GM13976 (cell line): ENCODE measurements at places on chromosomes 13 and 19.

GRCh38 chr13:63184693-63185092 is 1769.0 kb upstream of the PCDH20 start:
- DNase-seq: no peak

DNA sequence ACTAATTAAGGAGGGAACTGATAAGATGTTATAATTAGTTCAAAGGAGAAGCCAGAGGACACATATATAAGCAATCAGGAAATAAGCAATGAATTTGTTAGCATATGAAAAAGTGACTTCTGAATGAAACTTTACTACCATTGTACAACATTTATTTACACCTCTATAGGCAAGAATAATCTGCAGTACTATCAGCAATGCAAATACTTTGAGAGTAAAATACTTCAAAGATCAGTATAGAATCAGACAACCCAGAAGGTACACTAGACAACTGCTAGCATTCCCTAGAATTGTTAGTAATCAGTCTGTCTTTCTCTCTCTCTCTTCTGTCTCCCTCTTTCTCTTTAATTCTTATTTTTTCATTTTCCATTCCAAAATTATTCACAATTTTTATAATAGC is 196.8 kb upstream of the ATXN8OS start:
- no peak for DNase-seq

DNA sequence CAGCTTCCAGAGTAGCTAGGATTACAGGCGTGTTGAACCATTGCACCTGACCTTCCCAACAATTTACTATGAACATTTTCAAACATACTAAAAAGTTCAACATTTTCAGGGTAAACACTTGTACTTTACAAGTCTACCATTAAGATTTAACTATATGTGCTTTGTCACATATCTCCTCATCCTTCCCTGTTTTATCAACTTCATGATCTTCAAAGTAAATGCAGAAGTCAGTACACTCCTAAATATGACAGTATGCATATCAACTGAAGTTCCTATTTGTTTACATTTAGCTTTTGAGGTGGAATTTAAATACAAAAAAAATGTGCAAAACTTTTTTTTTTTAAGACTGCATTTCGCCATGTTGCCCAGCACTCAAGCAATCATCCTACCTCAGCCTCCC is 18.5 kb downstream of the LNX2 start:
- no peak for DNase-seq

GRCh38 chr19:2038284-2039088 is 12.6 kb downstream of the MKNK2 start:
- no peak for DNase-seq

DNA sequence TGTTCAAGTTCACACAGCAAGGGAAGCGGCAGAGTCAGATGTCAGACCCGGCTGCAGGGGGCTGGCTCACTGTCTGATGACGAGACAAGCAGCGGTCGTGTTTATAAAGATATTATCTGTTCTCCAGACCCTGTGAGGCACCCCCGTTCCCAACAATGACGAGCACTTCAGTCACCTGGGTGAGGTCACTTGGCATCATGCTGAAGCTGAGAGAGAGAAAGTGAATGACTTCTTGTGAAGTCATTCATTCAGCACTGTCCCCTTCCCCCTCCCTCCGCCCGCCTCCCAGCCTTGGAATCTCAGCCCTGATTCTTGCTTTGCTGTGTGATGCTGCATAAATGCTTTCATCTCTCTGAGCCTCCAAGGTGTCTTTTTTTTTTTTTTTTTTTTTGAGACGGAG is 4.9 kb upstream of the LYPD3 start:
- DNase-seq: no peak

GRCh38 chr13:71643448-71643860 is 223.6 kb downstream of the DACH1 start:
- DNase-seq: no peak

- no peak for DNase-seq
These were observed at the start of gene KCTD15 for GRCh38 chr19:33796164-33796875. TSS of gene KCTD15 (plus strand) at chr19:33796870. CDS start at chr19:33800455, 3,585 bp downstream.

- no peak for DNase-seq
These were observed 51.3 kb downstream of the OR10H4 start for GRCh38 chr19:16000024-16000663.

DNA sequence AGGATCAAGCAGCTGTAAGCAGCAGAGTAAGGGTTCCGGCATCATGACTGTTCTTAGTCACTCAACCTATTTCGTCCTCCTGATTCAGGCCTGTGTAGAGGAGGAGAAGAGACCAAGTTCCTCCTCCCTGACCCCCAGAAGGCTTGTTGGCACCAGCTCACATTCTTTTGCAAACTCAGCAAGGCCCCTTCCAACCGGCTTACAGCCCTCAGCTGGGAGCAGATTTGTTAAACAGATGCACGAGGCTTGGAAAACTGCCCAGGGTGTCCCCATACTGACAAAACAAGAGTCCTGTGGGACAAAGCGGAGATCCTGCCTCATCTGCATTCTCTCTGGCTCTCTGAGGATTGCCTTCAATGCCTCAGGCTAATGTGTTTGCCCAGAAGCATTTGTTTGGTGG is 113.2 kb upstream of the SOX21 start:
- no peak for DNase-seq

DNA sequence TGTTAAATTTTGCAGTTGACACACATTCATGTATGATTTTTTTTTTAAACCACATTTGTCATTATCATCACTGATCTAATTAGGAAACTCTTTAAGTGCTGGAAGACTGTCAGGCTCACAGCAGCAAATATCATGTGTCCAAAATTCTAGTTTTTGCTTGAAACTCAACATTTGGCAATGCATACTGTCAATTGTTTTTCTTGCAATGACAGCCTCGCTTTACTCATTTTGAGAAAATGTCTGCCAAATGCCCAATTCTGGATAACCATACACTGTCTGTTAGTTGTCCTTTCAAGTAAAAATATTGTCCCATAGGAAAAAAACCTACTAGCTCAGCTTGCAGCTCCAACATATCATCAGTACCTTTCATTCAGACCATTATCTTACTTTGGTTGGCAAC is 523.9 kb upstream of the ARGLU1 start:
- no peak for DNase-seq

GRCh38 chr19:51602189-51602854 is 27.9 kb downstream of the SIGLEC5 start:
- DNase-seq: peak; percentile 72

- DNase-seq: no peak
These were observed 15.1 kb downstream of the SMG9 start for GRCh38 chr19:43739439-43740235.

DNA sequence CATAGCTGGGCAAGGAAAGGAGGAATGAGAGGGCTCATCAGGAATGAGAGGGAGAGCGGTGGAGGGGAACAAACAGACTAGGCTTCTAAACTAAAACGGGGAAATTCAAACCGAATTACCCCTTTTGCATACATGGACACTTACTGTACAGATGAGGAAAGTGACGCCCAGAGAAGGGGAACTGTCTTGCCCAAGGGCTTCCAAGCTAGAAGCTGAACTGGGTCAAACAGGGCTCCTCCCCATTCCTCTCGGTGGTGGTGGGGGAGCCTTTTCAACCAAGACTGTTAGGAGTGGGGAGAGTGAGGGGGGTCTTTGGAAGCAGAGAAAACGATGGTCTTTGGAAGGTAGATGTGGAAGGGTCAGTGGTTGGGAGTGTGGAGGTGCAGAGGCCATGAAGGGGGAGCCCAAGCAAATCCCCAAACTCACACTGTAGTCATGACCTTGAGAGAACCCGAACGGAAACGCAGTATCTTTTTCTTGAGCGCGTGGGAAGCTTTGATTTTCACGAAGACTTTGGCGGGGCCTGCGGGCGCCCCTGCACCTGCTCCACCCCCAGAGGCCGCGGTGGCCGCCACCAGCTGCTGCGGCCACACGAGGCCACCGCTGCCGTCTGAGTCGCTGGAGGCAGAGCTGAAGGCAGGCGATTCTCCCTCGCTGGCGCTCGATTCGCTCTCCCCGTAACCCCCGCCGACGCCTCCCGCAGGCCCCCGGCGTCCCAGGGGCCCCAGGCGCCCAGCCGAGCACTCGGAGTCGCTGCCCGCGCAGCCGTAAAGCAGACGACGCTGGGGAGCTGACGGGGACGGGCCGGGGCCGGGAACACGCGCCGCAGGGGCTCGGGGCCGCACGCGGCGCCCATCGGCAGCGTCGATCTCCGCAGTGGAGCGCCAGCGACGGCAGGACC is 12.3 kb upstream of the GNG8 start:
- DNase-seq: peak; percentile 67

DNA sequence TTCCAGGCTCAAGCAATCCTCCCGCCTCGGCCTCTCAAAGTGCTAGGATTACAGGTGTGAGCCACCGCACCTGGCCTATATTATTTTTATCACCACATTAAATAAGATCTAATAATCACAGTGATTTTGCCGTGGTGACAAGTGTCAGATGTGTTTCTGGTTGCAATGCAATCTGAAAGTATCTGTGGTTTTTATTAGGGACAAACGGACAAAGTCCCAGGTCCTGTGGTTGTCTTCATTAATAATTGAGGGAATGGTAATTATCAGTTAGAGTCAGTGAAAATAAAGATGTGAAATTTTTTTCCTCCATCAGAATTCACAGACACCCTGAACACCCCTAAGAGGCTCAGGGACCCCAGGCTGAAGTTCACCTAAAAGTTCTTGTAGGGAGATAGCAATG is 1.3 kb upstream of the TICAM1 start:
- DNase-seq: no peak

GRCh38 chr13:24192057-24192810 is 31.7 kb downstream of the SPATA13 start:
- no peak for DNase-seq

DNA sequence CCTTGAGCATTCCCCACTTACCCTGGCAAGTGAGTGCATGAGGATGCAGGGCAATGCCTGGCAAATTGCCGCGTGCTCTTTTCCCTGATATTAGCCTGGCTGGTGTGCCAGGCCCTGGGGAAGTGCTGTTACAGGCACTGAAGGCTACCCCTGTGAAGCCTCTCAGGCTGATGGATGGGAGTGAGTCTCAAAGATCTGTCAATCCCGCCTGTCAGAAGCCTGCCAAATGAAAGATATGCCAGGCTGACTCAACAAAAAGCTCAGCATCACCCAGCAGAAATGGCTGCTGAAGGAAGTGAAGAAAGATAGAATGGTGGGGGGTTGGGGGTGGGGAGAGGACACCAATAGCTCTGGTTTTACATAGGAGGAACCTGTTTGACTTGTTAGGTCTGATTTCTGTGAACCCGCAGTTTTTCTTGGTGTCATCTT is 112.1 kb downstream of the LACC1 start:
- DNase-seq: no peak

DNA sequence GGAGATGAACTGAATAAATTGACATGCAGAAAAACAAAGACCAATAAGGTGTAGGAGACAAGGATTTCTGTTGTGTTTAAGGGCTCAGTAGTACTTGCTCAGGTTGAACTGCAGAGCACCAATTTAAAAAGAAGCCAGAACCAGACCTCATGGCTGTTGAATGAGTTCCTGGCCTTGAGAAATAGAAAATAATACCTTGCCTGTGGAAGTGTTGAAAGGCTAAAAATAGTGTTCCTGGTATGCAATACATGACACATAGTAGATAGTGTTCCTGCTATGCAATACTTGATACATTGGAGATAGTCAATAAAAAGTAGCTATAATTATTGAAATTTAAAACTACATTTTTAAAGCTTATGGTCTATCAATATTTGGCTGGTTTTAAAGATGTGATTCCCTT is 595.8 kb downstream of the PCDH9 start:
- no peak for DNase-seq

DNA sequence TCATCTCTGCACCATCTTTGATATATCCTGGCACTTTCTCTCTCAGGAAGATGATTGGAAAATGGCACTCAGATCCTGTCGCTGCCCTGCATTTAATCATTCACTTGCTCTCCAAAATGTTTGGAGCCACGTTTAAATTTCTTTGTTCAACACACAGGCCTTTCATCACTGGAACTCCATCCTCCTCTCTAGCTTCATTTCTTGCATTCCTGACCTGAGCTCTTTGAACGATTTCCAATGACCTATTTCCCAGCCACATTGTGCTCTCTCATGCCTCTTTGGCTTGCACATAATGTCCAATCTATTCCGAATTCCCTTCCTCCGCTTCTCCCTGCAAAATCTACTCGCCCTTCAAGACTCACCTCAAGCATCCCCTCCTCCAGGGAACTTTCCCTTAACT is 287.4 kb upstream of the NBEA start:
- no peak for DNase-seq

GRCh38 chr13:50990065-50990817 is 80.7 kb downstream of the RNASEH2B start:
- DNase-seq: no peak

DNA sequence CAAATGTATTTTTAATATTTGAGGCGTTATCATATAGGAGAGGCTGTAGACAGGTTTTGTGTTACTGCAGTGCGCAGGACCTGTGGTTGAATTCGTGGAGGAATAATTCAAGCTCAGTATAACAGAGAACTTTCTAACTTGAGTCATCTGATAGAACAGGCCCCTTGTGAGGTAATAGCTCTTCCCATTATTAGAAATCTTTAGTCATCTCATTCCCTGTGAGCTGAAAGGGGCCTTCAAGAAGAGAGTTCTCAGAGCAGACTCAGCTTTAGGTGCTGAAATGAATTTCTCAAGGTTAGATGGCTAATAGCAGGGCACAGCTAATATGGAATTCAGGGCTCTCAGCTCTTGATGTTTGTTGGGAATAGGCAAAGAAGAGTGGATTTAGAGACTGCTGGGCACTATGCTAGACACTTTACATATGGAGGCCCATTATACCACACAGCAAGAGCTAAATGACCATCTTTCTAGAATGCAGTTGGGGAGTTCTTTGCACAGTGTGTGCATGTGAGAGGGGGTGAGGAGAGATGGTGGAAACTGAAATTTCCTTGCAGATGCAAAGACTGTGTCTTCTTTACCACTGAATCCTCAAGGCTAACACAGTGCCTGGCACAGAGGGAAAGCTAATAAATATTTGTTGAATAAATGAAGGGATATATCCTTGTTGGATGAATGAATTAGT is 89.5 kb downstream of the DGKH start:
- DNase-seq: no peak

DNA sequence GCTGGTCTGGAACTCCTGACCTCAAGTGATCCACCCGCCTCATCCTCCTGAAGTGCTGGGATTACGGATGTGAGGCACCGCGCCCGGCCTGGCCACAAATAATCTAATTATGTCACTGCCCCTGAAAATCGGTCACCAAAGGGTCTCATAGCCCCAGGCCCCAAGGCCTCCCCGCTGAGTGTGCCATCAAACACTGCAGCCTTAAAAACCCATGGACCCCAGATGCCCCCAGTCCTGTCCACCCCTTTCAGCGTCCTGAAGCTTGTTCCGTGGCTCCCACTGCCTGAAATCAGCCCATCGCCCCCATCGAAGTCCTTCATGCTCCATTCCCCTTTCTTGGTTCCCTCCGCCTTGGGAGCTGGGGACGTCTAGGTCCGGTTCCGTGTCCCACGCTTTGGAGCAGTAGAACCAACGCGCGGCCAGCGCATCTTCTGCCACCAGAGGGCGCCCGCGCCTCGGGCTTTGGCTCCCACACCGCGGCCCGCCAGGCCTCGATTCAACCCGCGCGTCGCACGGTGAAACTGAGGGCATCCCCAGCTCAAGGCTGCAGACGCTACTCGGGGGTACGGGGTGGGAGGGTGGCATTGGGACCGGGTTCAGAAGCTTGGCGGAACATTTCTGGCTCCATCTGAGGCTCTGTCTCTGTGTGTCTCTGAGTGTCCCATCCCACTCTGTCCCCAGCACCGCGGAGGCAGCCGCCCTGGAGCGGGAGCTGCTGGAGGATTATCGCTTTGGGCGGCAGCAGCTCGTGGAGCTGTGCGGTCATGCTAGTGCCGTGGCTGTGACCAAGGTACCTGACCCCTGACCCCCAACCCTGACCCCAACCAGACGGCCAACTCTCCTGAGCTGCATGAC is 3.5 kb downstream of the YJEFN3 start:
- peak; percentile 86 for DNase-seq

- DNase-seq: no peak
These were observed 1.2 kb upstream of the SLC25A42 start for GRCh38 chr19:19062454-19063182.

GRCh38 chr19:30003866-30004265 is 61.8 kb downstream of the URI1 start:
- no peak for DNase-seq
